ENCODE measurements at places on chromosomes 1 and 21. TPM values are rescaled to one million over a fixed set of nuclear protein-coding genes. Genes with fewer than 3 reads are reported as not detected.

DNA sequence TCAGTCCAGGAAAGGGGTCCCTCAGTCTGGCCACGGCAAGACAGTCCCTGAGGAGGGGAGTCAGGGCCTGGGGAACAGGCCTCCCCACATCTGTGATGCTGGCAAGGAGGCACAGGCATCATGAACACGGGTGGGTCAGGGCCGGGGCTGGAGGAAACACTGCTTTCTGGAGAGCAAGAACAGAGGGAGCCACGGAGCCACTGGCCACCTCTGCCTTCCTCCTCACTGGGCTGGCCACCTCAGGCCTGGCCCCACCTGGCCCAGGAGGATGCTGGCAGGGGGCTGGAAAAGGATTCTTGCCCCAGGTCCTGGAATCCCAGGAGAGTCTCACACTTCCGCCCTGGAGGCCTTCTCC, 15.7 kb downstream of the BLACAT1 start:
- DNase-seq = no peak

LCE1A gene
- polyA plus RNA-seq = not detected

DNA sequence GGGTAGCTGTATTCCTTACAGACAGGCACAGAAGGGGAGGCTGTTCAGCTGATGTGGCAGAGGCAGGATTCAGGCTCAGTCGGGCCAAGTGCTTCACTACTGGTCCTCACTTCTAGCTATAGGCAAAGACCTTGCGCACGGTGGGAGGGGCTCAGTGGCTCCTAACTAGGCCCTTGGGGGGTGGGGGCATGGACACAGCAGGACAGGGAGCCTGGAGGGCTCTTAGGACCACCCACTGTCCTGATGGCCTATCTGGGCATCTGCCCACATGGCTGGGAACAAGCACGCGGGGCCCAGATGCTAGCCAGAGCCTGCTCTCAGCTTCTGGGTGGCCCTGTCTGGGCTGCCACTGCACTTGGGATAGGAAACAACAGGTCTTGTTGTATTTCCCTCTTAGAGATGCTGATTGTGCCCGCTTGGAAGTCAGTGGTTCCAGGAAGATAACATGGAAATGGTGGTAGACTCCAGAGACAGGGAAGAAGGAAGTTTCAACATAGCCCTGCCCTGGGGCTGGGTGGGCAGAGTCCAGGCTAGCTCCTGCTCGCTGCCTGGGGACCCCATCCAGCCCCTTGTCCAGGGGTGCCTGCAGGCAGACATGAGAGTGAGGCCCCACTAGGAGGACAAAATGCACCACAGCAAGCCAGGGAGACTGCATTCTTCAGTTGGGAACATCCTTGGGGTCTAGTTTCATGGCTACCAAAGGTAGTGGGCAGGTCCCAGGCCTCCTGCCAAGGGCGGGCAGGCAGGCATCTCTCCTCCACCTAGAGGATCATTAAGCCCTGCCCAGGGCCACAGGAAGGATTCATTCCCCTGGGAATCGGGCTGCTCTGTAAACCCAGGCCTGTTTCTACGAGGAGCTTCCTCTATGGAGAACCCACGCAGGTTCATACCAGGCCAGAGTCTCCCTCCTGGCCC, 102.5 kb downstream of the BCAR3 start:
- DNase-seq = no peak

NCF2 gene
- polyA plus RNA-seq = 6.3 TPM

GSTM1 gene
- 57.4 TPM for polyA plus RNA-seq

BARHL2 gene
- not detected for polyA plus RNA-seq

DNA sequence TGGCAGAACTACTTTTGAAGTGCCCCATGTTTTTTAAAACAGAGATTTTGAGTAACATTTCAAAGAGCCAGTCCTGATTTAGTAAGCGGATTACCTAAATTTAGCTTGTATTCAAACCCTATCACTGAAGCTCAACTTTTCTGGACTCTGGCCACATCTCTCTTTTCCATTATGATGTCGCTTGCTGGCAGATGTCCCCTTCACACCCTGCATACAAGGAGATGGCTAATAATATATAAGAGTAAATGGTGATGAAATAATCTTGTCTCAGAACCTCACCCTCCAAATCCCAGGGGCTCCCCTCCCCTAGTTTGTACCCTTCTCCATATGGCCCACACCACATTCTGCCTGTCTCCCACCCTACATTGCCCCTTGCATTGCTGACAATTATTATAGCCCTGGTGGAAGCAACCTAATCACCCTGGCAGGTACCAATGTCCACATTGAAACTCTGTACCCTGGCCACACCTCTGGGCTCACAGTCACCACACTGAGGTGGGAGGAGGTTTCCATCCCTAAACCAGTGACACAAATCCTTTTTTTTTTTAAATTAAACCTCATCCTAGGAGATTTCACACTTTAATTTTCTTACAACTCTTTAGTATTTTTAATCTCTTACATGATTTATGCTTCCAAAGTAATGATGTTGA, 106.0 kb upstream of the SYT6 start:
- DNase-seq = no peak

DNA sequence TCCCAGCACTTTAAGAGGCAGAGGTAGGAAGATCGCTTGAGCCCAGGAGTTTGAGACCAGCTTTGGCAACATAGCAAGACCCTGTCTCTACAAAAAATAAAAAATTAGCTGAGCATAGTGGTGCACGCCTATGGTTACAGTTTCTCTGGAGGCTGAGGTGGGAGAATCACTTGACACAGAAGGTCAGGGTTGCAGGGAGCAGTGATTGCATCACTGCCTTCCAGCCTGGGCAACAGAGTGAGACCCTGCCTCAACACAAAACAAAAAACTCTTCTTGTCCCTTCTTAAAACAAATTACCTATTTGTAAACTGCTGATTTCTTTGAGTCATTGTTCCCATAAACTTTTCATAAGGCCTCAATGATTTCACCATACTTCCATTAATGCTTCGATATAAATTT, 18.7 kb downstream of the PRKAA2 start:
- DNase-seq = no peak

DNA sequence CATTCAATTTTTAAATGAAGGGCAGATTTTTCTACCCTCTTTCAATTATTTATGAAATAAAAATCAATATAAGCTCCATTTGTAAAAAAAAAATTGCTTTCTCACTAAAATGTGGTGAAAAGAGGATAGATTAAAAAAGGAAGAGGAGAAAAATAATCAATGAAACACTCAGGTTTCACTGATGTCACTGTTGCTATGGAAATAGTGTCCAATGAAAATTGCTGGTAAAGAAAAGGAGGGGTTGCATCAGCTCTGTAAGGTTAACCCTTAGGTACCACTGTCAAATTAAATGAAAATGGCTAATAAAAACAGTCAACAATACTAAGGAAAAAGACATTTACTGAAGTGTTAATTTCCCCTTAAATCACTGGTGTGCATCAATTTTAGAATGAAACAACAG, 91.6 kb upstream of the TTC39A start:
- peak; percentile 79 for DNase-seq

DNA sequence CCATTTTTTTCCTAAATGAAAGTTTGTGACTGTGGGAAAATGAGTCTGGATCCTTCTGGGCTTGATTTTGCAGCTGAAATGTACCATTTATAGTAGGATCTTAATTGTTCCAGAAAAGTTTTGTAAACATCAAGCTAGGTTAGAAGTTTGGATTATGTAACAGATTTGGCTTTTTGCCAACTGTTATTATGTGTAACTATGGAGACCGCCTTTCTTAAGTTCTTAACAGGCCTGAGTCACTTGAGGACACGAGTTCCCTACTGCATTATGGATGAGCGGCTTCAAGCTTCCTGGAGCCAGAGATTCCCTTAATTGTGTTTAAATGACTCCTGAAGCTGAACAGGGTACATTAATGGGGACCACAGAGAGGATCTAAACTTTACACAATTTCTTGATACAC, 22.2 kb downstream of the SLC25A33 start:
- peak; percentile 61 for DNase-seq

DNA sequence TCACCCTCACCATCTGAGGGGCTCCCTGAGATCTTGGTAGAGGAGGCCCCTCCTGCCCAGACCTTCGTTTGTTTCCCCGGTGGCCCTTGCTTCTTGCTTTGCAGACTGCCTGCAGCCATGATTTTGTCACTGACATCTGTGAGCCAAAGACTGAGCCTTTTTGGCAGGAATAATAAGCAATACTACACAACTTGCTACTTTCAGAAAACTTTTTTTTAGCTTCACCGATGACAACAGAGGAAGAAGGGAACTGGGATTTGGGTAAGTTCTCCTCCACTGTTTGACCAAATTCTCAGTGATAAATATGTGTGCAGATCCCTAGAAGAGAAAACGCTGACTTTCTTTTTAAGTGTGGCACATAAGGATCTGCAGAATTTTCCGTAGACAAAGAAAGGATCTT, 11.7 kb upstream of the CD101 start:
- DNase-seq = peak; percentile 71

- DNase-seq = no peak
Measured at GRCh38 chr1:8404460-8405370, 86.8 kb downstream of the SLC45A1 start.

DNA sequence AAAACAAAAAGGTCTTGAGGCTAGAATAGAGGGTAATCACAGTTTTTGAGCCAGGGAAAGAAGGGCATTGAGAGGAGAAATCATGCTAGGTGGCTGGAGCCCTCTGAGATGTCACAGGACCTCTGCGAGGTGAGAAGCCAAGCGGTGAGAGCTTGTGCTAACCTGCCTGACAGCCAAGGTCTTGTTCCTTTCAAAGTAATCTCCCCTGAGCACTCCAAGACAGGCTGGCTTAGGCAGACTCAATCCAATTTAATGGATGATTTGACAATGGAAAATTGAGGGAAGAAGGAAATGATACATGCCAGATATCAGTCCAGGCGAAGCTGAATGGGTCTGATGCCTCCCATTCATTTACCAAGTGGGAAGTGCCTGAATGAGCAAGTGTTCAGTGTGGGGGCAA, 311.9 kb upstream of the PTBP2 start:
- DNase-seq = no peak

- DNase-seq = no peak
Measured at GRCh38 chr1:243855616-243856318, 5.7 kb upstream of the AKT3 start.

C4BPB gene
- polyA plus RNA-seq = 0.99 TPM

GRCh38 chr1:235919833-235920441, 53.2 kb upstream of the LYST start:
- no peak for DNase-seq

B3GALT5 gene
- 0.33 TPM for polyA plus RNA-seq

DNA sequence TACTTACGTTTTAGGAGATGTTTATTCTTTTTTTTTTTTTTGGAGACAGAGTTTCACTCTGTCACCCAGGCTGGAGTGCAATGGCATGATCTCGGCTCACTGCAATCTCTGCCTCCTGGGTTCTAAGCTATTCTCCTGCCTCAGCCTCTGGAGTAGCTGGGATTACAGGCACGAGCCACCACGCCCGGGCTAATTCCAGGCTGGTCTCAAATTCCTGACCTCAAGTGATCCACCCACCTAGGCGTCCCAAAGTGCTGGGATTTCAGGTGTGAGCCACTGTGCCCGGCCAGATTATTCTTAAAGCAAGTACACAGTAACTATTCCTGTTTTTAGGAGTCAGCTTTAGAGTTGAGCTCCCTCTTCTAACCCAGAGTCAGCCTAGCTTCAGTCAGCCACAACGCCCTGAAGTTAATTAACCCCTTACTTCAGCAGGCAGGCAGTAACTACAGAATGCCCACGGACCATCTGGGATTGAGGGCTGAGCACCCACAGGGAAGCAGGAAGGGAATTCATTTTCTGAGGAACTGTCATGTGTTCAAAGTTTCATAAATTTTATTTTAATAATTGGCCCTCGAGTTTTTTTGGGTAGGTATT, 5.3 kb upstream of the ID3 start:
- no peak for DNase-seq

DNA sequence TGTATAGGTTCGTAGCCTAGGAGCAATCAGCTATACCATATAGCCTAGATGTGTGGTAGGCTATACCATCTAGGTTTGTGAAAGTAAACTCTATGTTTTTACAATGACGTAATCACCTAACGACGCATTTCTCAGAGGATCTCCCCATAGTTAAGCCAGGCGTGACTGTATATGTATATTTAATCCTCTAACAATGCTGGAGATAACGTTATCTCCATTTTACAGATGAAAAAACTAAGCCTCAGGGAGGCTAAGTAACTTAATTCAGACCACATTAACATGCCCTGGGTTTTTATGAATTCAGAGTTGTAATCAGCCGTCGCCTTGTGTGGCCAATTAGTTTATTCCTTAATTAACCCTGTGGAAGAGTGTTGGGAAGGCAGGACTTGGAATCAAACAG, 107.7 kb upstream of the PLXNA2 start:
- DNase-seq = no peak

LCE1F gene
- not detected for polyA plus RNA-seq

LCE3E gene
- not detected for polyA plus RNA-seq

DEPDC1 gene
- 17.5 TPM for polyA plus RNA-seq

DNA sequence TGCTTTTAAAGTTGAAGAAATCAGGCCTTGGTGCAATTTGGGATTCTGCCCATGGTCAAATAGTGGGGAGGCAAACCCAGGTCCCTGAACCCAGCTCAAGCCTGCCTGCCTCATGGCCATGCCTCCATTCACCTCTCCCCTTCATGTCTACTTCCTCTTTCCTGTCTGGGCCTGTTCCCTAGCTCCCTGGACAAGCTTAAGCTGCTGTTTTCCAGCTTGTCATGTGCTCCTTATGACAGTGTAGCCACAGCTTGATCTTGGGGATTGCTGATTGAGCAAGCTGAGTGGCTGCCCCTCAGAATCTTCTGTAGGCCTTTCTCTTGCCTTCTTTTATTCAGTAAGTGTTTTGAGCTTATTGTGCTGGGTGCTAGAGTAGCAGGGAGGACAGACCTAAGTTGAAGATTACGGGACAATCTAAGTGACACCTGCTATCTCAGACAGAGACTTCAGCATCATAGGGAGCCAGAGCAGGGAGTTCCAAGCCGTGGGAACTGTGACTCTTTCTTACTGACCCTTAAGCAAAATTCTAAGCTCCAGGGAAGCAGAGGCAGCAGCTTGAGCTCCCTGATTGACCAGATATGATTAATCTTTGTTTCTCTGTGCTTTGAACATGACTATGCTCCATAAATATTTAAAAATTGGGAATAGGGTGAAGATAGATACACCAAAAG, 520 bp upstream of the MR1 start:
- DNase-seq = peak; percentile 37

GRCh38 chr1:40479156-40479555, 2.1 kb downstream of the ZFP69 start:
- no peak for DNase-seq

DNA sequence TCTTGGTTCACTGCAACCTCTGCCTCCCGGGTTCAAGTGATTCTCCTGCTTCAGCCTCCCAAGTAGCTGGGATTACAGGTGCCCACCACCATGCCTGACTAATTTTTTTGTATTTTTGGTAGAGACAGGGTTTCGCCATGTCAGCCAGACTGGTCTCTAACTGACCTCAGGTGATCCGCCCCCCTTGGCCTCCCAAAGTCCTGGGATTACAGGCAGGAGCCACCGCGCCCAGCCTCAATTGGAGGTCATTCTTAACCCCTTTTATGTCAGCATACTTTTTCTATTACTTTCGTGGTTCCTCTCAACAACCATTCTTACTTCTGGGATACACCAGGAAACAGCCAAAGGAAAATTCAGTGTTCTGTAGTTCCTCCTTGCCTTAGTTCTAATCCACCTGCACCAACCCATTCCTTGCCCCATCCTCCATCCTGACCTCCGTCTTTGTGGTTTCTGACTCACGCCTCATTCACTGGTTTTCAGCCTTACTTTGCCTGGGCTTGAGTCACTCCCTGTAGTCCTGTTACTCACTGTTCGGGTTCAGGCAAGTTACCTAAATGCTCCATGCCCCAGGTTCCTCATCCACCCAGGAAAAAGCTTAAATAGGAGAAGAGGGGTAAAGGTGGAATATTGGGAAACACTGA, 12.9 kb upstream of the BCL10 start:
- DNase-seq = no peak

TEKT2 gene
- polyA plus RNA-seq = 0.69 TPM

- DNase-seq = no peak
Measured at GRCh38 chr1:14403961-14404645, 194.4 kb upstream of the KAZN start.

GRCh38 chr1:33057095-33057494, 20.4 kb upstream of the AK2 start:
- DNase-seq = no peak

Data from muscle of arm (tissue), 14 donors.